ENCODE measurements at places on chromosomes 2 and 18. TPM values are rescaled to one million over a fixed set of nuclear protein-coding genes. Genes with fewer than 3 reads are reported as not detected.

- peak; percentile 29 for DNase-seq
Measured at GRCh38 chr18:57748770-57749603, 54.1 kb downstream of the ATP8B1 start.

DNA sequence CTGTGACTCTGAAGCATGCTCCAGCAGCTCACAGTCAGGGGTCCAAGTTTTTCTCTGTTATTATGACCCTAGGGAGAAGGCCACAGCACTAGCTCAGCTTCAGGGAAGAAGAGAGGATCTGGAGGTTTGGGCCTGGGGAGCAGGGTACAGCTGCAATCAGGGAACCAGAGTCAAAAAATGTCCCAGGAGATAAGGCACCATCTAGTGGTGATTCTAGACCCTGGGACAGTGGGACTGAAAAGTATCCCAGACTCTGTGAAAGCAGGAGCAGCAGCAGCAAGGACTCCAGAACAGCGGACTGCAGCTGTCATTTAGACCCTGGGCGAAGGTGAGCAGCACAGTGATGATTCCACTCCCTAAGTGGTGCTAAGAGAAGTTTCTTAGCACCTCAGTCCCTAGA is 278.4 kb upstream of the DDX18 start:
- no peak for DNase-seq

GRCh38 chr2:181203916-181204315 is 223.5 kb downstream of the UBE2E3 start:
- DNase-seq = no peak

GRCh38 chr18:49726675-49726963 is 86.7 kb downstream of the ACAA2 start:
- DNase-seq = no peak

- DNase-seq = no peak
Measured at GRCh38 chr2:96869822-96870625, at the start of gene SEMA4C. TSS of gene SEMA4C (minus strand) at chr2:96870080. CDS start at chr2:96867886, 2,194 bp downstream.

- DNase-seq = no peak
Measured at GRCh38 chr2:53633441-53633840, 134.2 kb upstream of the CHAC2 start.

FABP1 gene
- total RNA-seq = not detected

Measured in epithelial cell of proximal tubule (primary cell).